Fibroblast of skin of abdomen (primary cell): ENCODE measurements at places on chromosomes 16 and 17.

DNA sequence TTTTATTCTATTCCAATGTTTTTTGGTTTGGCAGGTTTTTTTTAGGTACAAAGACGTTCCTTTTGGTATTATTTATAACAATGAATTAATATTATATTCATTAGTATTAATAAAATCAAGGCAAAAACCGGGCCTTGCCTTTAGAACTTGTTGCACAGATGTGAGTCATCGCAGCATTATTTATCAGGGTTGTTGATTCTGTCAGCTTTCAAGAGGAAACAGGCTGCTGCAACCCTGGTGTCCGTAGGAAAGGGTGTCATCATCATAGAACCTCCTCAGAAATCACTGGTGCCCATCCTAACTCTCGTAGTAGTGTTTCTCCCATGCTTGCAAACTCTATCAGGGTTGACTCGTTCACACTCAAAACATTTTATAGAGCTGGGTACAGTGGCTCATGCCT, 10.2 kb upstream of the LRRC37B start:
- DNase-seq = no peak

- no peak for DNase-seq
These were observed 25.5 kb downstream of the MYOCD start for GRCh38 chr17:12691173-12691572.

DNA sequence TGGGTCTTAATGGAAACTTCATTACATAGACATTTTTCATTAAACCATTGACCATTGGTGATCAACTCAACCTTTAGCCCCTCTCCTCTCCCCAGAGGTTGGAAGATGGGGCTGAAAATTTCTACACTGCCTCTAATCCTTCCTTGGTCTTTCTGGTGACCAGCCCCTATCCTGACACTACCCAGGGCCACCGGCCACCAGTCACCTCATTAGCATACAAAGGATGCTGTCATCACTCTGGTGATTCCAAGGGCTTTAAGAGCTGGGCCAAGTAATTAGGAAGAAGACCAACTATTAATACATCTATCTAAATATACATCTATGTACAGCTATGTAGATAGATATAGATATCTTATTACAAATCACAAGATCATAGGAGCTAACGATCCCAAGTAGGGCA, 111.2 kb upstream of the IRX6 start:
- DNase-seq = no peak

- peak; percentile 59 for DNase-seq
These were observed at the start of gene PTGES3L for GRCh38 chr17:42979511-42980273. Gene PTGES3L (minus strand): TSS chr17:42980080. CDS start chr17:42980053, 27 bp downstream.

- no peak for DNase-seq
These were observed 40.9 kb downstream of the LAT start for GRCh38 chr16:29025735-29026134.

DNA sequence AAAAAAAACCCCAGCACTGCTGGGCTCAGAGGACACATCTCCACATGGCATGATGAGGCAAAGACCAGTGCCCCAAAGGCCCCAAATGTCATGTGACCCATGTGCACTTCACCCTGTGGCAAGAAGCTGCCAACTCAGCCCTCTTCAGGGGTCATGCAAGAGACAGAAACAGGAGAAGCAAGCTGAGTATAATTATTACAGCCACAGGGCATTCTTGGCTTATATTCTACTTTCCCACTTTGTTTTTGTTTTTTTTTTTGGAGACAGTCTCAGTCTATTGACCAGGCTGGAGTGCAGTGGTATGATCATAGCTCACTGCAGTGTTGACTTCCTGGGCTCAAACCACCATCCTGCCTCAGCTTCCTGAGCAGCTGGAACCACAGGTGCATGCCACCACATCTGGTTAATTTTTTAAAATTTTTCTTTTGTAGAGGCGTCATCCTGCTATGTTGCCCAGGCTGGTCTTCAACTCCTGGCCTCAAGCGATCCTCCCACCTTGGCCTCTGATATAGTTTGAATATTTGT, 32.7 kb upstream of the LITAF start:
- no peak for DNase-seq

- no peak for DNase-seq
These were observed 79.6 kb upstream of the CACNG5 start for GRCh38 chr17:66755101-66755943.
